ENCODE measurements at places on chromosomes 11 and 22.

GRCh38 chr11:64878223-64878493 lies 263 bp downstream of the EHD1 start:
- DNase-seq: no peak

DNA sequence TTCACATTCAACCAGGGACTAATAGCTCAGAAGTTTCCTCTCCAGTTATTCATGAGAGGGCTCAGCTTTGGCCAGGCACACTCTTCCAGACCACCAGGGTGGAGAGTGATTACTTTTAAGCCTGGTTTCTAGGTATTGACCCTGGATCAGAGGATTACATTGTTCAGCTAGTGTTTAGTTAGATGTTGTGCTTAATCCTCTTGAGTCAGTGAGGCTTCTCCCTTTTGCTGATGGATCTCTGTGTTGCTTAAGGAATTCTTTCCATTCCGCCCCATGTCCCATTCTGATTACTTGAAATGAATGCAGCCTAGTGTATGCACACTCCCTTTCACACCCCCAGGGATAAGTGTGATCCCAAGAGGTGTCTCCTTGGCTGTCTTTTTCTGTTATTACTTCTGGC lies 271.7 kb upstream of the ANO5 start:
- no peak for DNase-seq

DNA sequence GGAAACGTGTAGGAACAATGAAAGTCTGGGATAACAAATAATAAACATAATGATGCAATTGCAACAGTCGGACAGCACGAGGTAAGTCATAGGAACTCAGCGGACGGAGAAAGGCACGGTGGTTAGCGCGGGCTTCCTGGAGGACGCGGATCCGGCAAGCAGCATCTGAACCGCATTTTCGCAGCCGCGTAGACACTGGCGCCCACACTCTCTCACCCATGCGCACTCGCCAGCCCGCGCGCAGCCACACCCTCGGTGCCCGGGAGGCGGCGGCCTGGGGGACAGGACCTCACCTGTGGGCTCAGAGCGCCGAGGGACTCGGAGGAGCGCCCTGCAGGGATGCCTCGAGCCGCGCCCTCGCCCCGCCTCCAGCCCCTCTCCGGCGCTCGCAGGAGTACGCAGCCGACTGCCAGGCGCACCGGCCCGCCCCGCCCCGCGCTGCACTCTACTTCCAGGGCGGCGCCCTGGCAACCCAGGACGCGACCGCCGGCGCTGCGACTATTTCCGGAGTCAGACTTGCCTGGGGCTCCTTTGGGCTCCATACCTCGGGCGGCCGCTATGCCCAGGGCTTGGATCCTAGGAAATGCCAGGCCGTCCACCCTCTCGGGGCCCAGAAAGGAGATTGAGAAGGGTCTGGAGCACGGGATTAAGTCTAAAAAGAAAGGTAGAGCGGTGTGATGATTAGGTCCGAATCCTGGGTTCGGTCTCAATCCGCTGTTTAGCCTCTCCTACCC lies at the start of gene TTLL1:
TSS of gene TTLL1 (minus strand) at position 408 of the 734 bp plus-strand sequence. CDS start 13,805 bp downstream, outside the sequence.
- peak; percentile 84 for DNase-seq

GRCh38 chr11:85737738-85738137 lies 51.7 kb upstream of the CCDC89 start:
- DNase-seq: no peak

DNA sequence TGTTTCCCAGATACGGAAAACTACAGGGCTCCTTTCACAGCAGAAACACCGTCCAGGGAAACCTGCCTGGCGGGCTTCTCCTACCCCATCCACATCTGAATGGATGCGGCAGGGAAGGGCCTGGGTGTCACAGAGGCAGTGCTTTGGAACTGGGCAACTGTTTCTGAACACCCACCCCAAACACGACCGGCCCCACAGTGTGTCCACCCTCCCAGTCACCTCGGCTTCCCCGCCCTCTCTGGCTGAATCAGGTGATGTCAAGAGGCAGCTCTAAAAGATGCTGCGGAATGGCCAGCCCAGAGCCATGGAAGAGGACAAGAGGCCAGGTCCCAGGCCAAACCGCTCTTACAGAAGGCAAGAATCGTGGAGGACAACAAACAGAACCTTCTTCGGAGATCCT lies 22.0 kb downstream of the IFT27 start:
- DNase-seq: no peak

- DNase-seq: no peak
These were observed 42.2 kb upstream of the PRDM11 start for GRCh38 chr11:45104006-45104789.

GRCh38 chr11:63985812-63986155 lies 454 bp upstream of the OTUB1 start:
- DNase-seq: peak; percentile 71

DNA sequence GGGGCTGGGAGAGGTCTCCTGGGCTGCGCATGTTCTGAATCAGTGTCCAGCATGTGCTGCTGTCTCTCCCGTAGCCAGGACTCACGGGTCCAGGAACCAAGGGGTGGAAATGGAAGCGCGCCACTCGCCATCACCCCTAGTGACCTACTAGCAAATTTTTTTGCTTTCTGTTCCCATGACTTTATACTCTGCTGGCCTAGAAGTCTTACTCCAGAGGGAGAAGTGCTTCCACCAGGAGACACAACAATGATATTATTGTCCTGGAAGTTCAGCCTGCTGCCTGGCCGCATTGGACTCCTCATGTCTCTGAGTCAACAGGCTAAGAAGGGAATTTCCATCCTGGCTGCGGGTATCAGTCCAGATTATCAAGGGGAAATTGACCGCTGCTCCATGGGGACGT lies 729.7 kb downstream of the BRD1 start:
- DNase-seq: no peak

- DNase-seq: no peak
These were observed 394.7 kb downstream of the BRD1 start for GRCh38 chr22:49432897-49433443.

DNA sequence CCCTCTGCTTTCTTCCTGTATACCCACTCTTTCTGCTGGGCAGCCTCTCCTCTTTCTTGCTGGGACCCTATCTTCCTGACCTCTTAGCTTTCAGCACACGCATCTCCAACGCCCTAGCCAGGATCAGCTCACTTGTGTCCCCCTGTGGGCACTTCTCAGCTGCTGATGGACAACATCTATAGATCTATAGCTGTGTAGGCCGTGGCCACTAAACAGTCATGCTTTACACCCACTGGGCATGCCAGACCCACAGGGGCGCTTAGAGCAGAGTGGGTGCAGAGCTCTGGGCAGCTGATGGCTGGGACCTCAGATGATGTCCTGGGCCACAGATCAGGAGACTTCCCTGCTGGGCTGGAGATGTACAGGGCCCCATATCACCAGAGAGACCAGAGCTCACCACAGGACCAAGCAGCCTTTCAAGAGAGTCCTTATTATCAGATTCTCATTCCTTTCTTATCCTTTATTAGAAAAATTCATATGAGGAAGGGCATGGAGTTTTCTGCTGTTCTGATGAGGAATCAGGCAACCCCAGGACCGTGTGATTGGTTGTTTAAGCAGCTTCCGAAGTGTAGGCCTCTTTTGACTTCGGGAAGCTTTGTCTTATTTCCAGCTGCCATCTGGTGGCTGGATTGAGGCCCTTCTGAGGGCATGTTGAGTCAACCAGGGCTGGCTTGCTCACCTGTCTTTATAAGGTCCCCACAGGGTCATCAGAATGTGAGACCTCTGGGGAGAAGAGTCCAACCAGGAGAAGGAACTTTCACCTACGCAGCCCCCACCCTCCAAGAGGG lies 60.5 kb downstream of the OSBP2 start:
- DNase-seq: peak; percentile 22
